ENCODE measurements at places on chromosomes 1 and 21.
A peak's percentile ranks its signal among the peaks of the same experiment; 100 is the strongest.

DNA sequence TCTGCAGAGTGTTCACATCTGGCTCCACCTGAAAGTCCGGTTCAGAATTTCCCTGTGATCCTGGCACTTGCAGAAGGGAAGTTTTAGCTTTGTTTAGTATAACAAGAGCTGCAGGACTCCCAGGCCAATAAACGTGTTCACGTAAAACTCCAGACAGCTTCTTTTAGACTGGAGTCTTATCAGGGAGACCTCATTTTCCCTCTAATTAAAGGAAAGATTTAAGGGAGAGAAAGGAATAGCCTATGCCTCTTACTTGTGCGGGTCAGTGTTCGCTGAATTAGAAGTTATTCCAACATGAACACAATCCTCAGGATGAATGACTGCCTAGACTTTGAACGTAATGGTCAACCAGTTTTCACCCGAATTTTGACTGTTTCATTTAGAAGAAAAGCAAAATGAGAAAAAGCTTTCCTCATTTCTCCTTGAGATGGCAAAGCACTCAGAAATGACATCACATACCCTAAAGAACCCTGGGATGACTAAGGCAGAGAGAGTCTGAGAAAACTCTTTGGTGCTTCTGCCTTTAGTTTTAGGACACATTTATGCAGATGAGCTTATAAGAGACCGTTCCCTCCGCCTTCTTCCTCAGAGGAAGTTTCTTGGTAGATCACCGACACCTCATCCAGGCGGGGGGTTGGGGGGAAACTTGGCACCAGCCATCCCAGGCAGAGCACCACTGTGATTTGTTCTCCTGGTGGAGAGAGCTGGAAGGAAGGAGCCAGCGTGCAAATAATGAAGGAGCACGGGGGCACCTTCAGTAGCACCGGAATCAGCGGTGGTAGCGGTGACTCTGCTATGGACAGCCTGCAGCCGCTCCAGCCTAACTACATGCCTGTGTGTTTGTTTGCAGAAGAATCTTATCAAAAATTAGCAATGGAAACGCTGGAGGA, 202.1 kb upstream of the SGIP1 start:
- peak; percentile 33 for DNase-seq

- no peak for DNase-seq
Observed at GRCh38 chr1:153375511-153375910, at the start of gene S100A12. TSS of gene S100A12 (minus strand) at chr1:153375621. CDS start at chr1:153374592, 1,029 bp downstream.

DNA sequence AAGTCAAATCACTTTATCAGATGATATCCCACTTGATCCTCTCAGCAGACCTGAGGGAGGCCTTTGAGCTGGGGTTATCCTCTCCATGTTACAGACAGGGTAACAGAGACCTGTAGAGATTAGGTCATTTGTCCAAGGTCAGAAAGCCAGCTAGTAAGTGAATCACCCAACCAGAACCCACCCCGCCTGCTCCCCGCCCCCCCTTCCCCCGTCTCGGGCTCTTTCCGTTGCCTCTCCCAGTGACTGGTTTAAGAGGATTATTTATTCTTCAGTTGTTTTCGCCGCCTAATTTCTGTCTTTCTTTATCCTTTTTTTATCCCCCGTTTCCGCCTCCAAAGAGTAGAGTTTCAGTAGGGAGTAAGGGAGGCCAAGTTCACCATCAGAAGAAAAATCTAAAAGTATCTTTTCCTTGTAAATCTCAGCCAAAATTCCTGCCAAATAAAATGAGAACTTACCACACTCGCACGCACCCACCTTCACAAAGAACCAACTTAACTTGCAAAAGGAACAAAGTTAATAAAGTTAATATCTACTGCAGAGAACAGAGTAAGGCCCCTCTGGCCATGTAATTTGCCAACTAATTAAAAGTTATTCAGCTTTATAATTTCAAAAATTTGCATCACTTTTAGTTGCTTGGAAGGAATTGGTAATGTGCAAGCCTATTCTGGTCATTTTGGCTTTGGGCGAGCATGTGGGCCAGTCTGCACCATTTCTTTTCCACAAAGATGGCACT, 76.8 kb upstream of the TRABD2B start:
- no peak for DNase-seq

DNA sequence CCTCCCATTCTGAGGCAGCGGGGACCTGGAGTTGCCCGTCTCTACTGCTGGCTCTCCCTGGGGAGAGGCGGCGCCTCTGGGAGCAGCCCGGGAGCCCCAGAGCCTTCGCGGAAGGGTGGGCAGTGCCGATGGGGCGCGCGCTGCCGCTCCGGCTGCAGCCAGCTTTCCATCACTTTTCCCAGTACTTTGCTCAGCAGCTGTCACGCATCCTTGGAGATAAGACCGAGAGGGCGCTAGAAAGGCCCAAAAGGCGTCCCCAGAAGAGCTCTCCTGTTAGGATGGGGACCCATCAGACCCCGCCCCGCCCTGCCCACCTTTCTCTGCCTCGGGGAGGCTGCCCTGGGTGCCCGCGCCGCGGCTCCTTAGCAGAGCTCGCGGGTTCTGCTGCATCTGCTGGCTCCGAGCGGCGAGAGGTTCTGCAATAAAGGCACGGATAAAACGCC, 534 bp downstream of the KCNH1 start:
- DNase-seq: no peak
